ENCODE measurements at places on chromosomes 12 and 14.

GRCh38 chr12:123270214-123271000 is 1.2 kb downstream of the CDK2AP1 start:
- DNase-seq = no peak

DNA sequence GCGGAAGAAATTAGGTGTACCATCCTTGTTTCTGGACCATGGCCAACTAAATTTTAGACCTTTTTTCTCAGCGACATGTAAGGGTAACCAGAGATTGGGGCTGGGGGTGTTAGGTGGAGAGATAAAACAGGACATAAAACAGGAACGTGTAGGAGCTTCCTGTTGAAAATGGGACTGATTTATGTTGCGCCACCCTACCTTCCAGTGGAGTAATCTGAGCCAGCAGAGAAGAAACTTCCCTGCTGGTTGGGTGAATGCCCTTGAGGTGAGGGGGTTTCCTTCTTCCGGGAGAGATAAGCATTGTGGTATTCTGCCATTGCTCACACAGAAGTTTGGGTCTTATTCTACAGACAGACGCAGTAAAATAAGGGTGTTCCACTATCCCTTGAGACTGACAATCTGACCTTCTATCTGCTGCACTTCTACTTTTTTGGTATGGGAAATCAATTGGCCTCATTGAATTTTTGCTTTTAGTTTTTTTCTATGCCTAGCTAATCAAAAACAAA is 417.6 kb downstream of the PCNX1 start:
- DNase-seq = no peak

DNA sequence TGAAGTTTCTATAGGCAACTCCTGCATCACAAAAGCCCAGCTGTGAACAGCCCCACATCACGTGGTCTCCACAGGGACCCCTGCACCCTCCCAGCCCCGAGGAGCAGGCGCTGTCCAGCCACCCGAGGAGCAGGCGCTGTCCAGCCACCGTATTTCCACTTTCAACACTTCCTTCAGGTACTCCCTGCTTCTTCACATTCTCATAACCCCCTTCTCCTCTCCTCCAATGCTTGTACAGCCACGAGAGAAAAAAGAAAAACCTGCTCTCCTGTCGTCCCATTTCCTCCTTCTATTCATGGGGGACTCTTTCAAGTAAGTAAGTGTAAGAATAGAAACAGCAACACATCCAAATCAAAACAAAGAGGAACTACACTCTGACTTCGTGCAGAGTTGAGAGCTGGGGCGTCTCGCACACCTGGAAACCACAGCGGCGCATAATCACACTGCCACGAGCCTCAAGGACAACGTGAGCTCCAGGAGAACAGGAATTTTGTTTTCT is 11.9 kb downstream of the CDC42BPB start:
- no peak for DNase-seq

DNA sequence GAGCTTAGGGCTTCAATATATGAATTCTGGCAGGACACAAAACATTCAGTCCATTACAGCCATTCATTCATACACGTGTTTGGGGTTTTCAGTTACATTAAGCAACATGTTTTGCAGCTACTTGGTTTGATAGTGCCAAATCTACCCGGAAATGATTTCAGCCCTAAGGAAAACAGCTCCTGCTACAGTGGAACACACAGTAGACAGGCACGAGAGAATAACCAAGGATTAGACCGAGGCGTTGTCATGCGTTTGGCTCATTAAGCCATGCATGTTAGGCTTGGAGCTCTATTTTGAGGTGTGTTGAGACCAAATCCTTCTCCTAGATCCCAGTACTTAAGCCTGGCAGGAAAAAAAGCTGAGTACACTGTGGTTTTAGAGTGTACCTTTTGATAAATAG is 177.4 kb downstream of the PRKCH start:
- DNase-seq = no peak

DNA sequence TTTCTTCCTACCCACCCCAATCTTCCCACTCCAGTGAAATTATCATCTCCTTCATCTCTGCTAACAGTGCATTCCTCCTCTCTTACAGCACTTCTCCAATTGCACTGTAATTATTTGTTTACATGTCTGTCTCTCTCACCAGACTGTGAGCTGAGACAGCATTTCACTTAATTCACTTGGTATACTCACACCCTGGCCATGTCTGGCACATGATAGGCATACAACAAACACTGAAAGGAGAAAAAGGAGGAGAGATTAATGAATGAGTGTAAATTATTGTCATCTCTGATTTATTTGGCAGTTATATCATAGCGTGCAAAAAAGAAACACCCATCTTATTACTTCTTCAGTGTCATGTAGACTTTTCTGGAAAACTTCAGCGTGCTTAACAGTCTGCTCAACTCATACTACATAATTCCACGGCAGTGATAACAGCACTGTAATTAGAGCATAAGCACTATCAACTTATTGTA is 452.3 kb downstream of the ADAMTS20 start:
- no peak for DNase-seq

GRCh38 chr14:89648924-89649323 is 231.9 kb upstream of the FOXN3 start:
- DNase-seq = no peak

- no peak for DNase-seq
These were observed 2.1 kb upstream of the ATP23 start for GRCh38 chr12:57939291-57939690.

GRCh38 chr12:51951843-51952722 is 584 bp downstream of the ACVR1B start:
- no peak for DNase-seq

Measured in COR-L47 (cell line).